Stimulated activated CD8-positive, alpha-beta memory T cell treated with anti-CD3 and anti-CD28 coated beads, Interleukin-2, amount 100 ng/mL, for 1 hour (primary cell): ENCODE measurements at places on chromosomes 5 and 9.

DNA sequence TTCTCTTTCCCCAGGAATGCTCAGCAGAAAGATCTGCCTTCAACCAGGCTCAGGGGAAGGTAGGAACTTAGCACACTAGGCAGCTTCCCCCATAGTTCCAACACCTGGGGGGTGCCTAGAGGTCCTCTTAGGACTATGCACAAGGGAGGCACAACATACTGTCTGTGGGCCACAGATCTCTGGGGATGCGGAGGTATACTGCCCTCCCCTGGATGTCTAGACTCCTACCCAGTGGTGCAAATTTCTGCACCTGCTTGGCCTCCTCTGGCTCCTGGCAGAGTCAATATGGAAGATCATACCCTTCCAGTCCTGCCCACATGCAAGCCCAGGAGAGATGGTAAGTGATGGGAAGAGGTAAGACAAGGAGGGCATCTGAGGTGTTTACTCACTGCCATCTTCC, 247.5 kb upstream of the DAPK1 start:
- no peak for DNase-seq

DNA sequence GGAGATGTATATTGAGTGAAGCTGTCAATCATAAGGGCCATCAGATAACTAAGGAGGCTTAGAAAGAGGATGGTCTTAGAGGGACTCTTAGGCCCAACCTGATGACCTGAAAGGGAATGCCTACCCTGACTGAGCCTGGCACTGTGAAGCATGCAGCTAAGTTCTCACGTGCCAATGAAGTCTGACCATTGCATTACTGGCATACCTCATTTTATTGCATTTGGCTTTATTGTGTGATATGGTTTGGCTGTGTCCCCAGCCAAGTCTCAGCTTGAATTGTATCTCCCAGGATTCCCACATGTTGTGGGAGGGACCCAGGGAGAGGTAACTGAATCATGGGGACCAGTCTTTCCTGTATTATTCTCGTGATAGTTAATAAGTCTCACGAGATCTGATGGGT, 421.6 kb upstream of the SGCD start:
- no peak for DNase-seq

DNA sequence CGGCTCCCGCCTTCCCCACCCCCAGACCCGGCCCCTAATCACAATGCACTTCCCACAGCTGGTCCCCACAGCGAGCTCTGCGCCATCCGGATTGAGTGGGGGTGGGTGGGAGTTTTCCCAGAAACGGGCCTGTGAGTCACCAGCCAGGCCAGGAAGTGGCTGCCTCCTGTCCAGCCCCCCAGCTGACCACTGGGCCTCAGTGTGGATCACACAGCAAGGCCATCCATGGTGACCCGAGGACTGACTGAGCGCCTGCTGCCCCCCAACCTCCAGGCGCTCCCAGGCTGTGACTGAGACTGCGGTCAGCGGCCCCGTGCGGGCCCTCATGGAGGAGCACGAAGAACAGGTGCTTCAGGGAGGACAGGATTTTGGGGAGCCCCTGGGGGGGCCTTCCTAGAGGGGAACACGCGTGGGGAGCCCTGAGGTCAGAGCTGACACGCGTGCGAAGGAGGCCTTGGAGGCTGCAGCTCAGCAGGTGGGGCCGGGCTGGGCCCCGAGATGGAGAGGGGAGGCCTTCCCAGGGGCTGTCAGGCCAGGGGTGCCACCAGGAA, 48.3 kb upstream of the EGFL7 start:
- no peak for DNase-seq

- DNase-seq: no peak
These were observed 53.9 kb downstream of the MED27 start for GRCh38 chr9:132025766-132026165.

GRCh38 chr9:7967851-7968250, 168.3 kb upstream of the DMAC1 start:
- DNase-seq: no peak

GRCh38 chr5:62283005-62283404, 23.0 kb upstream of the KIF2A start:
- no peak for DNase-seq

DNA sequence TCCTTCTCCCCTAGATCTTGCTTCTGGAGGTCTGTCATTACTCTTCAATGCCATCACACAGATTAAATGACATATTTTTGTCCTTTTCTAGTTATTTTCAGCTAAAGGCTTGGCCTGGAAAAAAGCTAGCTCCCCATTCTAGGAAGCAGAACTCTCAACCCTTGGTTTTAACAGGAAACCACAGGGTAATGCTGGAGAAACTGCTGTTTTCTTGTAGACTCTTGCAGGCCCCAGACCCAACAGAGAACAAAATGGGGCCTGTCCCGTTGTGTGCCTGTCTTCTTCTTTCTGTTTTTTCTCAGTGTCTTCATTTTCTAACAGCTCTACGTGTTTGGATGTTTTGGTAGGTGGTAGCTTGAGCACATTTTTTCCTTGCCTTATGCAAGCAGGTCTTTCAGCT, 21.5 kb downstream of the DCANP1 start:
- no peak for DNase-seq

DNA sequence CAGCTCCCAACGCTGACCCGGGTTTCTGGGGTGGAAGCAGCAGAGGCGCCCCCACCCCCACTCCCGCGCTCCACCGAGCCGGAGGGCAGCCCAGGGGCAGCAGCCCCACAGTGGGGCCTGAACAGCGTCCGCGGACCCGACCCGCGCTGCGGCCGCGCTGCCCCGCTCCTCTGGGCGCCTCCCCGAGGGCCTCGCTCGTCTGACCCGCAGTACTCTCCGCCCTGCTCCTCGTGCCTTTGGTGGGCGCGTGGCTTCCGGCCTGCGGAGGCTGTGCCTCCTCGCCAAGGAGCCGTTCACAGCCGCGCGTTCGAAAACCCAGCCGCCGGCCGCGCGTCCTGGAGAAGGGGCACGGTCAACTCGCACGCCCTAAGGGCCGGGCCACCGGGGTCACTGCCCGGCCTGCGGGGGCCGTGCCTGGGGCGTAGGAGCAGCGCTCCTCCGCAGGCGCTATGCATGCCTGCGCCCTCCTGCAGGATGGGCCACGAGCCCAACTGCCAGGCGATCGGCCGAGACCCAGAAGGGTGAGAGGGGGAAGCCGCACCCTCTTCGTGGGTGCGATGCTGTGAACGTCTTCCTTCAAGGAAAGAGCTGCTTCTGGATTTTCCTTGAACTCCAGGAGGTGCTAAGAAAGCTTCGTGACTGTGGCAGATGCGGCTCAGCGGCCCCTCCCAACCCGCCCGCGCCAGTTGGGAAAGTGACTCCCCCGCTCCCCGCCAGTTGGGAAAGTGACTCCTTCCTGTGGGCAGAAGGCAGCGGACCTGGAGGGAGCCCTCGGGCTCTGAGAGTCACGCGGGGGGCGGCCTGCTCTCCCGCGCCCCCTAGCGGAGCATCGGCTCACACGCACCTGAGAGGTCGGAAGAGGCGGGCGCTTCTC, 82.7 kb downstream of the HSD17B3 start:
- no peak for DNase-seq

DNA sequence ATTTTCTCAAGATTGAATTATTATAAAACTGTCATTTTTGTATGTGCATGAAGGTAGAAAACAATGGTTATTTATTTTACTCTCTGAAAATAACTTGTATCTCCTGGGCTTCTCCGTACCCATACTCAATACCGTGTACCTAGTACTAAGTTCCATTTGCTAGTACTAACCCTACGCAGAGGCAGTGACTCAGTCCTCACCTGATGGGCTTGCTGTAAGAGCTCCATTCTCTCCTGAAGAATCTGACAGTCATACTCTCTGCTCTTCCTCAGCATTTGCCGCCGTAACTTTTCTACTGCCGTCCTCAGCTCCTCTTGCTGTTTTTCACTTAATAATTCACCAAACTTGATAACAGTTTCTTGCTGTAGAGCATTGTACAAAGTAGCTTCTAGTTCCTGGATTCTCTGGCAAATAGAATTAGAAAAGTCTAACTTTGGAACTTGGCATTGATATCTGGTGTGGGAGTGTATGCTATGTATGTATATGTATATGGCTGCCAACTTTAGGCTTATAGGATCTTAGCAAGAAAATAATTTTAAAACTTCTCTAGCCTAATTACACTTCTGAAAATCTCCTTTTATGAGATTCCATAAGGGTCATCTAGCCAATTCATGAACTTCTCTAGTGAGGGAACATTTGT, 108.0 kb upstream of the DPYSL3 start:
- no peak for DNase-seq

GRCh38 chr5:172642486-172642885, 1.4 kb downstream of the NEURL1B start:
- DNase-seq: no peak
